SIG-M5 (cell line): ENCODE measurements at places on chromosomes 6 and 20.

DNA sequence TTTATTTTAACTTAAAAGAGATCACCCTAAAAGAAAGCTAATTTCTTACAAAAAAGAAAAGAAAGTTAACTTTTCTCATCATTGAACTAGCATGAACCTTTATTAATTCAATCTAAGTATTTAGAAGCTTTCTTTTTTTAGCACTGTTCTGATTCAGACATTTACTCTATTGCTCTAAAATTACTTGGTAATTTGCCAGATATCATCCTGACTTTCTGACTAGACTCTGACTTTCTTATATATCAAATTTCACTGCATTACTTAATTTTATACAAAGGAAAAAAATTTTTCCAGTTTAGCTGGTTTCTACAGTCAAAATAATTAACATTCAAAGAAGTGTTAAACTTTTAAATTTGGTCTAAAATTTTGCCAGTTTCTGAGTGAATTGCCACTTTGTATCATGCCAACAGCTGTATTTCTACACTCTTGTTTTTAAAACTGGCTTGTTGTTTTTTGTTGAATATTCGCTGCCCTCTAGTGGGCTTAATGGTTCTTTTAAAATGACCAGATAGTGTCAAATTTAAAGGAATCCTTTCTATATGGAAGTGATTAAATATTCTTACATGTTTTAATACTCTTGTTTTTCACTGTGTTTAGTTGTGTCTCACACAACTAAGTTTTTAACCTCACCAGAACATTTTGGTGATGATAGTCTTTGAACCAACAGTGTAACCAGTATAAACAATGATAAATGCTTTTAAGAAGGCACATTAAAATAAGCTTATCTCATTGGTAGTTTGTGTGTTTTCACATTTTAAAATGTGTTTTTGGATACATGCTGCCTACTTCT, 102.0 kb downstream of the POPDC3 start:
- no peak for DNase-seq

- DNase-seq = no peak
Measured at GRCh38 chr6:99347804-99348203, 1.7 kb downstream of the FAXC start.

DNA sequence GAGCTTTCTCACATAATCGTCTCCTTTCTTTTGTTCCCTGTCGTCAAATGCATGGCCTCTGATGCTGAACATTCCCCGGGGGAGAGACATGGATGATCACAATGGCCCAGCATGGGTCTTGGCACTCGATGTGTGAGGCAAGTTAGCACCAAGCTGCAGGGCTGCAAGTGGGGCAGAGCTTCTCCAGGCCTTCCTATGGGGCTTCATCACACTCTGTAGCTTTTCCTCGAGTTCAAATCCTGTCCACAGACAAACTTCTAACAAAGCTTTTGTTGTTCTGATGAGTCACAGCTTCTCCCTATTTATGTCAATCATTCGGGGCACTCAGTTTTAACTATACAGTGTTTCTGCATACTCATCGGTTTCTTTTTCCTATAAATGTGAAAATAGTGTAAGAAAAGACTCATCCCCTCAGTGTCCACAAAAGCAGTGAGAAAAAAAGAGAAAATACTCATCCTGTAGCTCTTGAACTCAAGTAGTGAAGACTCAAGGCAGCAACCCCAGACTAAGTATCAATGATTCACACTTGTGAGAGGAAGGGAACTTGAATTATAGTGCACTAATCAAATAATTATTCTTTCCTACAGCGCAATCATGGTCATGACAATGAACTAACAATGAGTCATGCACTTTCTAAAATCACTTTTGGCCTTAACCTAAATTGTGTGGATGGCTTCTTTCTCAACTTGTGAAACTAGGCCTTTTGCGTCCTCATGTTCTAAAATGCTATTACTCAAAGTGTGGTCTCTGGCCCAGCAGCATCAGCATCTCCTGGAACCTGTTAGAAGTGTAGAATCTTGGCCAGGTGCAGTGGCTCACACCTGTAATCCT, 68.4 kb upstream of the NOX3 start:
- DNase-seq = no peak

DNA sequence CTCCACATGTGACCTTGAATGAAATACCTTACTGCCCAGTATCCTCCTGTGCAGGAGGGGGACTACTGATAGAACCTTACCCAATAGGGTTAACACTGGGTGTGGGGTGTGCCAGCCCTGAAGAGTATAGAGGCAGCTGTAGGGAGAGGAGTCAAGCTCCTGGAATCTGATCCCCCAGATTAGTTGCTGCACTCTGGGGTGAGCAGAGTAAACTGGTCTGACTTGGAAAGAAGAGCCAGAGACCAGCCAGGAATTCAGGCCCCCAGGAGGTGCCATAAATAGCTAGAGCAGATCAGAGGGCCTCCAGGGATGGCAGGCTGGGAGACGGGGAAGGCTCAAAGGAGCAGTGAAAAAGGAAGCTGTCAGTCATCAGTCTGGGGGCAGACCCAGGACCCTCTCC, 3.5 kb upstream of the APOBEC2 start:
- DNase-seq = no peak

DNA sequence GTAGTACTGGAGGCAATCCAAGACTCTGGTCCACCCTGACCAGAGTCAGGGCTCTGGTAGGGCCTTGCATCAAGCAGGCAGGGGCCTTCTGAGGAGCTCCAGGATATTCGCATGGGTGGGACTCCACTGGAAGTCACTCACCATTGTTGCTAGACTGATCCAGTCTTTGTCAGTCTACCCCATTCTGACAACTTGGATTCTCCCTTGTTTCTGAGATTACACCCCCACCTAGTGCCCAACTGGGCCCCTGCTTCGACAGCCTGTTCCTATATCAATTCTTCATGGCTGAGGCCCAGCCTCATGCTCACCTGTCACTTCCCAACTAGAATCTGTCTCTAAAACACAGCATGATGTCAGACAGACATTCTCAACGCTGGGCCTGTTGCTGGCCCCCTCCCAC, 5.2 kb downstream of the SLC35D3 start:
- no peak for DNase-seq
